ENCODE measurements at places on chromosomes 2 and 18.

DNA sequence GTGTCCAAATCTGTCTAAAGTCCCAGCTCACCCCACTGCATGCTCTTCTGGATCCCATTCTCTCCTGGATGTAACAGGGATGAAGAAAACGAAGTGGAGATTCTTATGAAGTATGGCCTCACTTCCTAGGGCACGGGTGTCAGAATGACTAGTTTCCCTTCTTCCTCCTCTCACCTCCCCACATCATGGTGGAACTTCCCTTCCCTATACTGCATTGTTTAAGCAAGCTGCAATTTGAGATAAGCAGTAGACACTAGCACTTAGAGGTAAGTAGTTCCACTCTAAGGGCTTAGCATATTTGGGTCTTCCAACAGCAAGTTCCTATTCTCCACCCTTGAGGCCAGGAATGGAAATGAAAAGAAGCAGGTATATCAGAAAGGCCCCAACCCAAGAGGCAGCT, 29.7 kb downstream of the SLC4A5 start:
- DNase-seq, result no peak

GRCh38 chr2:45851576-45852304, 200.3 kb downstream of the PRKCE start:
- no peak for DNase-seq

- no peak for DNase-seq
Measured at GRCh38 chr2:191109888-191110287, 40.9 kb downstream of the STAT4 start.

DNA sequence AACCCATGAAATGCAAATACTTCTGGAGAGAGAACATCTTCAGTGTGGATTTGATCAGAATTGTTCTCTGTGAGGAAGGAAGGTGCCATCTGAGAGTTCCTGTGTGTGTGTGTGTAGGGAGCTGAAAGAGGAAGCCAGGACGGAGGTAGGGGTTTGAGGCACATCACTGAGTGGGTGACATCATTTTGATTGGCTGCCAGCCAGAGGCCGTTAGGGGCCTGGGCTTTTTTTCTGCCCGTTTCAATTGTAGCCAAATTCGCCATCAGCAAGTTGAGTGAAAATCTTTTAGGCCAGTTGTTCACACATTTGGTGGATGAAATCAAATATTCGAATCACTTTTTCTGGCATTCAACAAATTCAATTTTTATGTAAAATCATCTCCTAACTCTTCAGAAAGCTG, 48.9 kb downstream of the TSN start:
- peak; percentile 86 for DNase-seq

DNA sequence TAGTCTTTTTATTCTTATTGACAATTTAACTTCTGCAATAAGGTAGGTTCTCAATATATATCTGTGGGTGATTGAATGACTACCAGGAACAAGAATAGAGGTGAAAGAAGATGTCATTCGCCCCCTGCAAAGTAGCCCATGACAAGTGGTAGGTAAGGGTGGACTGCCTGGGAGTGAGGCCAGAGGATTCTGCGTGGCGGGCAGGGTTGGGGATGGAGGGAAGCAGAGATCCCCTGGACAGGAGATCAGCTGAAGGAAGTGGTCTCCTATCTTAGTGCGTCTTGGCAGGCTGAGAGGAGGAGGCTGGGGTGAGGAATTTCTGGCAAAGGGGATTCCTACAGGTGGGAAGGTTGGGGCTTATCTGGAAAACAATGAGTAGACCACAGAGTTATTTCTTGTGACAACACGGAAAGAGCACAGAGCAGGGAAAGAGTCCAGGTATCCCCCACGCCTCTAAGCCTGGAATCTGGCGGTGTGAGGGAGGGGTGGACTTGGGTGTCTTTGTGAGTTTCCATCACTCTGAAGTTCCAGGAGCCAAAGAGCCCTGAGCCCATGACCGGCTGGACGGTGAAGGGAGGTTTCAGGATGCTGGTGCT, 21.5 kb upstream of the MYCN start:
- no peak for DNase-seq

GRCh38 chr2:217837530-217837929, 165.3 kb downstream of the TNS1 start:
- no peak for DNase-seq

DNA sequence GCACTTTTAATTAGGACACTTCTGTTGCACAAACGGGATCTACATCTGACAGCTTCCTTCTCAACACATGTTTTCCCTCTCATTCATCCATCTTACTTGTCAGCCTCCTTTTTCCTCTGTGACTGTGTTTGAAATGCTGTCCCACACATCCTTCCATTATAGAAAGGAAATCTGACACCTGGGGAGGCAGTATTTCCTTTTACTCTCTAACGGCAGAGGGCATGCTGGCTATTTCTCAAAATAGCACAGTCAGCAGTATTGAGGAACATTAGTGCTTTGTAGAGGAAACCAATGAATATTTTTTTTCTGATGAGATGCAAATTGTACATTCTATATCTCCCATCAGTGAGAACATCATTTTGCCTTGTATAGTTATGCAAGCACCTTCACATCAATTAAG, 668.7 kb downstream of the SLC4A3 start:
- DNase-seq, result no peak

DNA sequence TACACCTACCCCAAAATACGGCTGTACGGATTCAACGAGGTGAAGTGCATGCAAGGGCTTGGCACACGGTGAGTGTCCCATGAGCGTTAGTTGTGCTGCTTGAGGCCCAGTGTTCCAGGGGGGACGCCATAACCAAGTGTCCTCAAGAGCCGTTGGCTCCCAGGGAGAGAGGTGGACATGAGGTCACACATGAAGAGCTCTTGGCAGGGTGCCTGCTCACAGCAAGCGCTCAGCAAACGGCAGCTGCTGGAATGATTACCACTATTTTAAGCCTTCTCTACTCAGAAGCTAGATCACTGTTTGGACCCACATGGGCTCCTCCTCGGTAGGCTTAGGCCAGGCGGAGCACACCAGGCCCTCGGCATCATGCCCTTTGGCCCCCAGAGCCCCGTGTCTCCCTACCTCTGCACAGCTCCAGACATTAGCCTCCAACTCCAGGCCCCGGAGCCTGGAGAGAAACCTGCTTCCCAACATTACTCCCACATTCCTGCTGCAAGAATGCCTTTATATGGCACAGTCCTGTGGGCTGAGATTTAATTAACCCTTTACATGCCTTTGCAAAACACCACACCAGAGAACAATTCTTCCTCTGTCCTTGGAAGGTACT, 68.4 kb upstream of the PPP1CB start:
- DNase-seq, result peak; percentile 76

GRCh38 chr2:143732076-143732475, 602.9 kb downstream of the ARHGAP15 start:
- DNase-seq, result no peak

DNA sequence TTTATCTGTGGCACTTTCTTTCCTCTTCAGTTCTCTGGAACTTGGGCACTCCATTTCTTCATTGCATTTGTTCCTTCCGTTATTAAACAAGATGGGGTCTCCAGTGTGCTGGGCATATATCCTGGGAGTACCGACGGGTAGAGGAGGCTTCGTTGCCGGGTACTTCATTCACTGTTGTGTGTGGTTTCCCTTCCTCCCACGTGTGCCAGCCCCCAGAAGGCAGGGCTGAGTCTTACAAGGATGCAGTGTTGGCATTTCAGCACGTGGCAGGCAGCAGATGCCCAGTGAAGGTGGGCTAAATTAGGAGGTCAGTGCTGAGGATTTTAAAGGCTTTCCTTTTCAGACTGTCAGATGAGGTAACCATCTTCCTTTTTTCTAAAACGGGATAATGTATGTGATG, 58.6 kb downstream of the MGAT5 start:
- DNase-seq, result no peak

- DNase-seq, result no peak
Measured at GRCh38 chr2:213723707-213724106, 439.4 kb downstream of the SPAG16 start.

DNA sequence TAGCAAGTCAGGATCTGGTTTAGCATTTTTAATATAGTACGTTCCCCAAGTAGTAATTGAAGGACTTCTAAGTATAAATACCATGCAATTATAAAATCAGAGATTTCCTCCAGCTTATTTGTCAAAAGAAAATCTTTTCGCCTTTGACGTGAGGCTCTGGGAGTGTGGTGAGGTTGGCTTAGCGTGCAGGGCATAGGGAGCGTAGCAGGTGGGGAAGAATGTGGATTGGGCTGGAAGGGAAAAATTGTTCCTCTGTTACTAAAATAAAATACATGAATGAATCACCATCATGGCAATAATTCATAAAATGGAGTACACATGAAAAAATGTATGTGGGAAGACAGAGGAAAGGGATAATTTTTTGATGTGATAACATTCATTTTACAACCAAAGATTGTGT, 5.4 kb upstream of the IL1RL2 start:
- no peak for DNase-seq

- no peak for DNase-seq
Measured at GRCh38 chr18:32735781-32736180, 37.0 kb downstream of the KLHL14 start.

DNA sequence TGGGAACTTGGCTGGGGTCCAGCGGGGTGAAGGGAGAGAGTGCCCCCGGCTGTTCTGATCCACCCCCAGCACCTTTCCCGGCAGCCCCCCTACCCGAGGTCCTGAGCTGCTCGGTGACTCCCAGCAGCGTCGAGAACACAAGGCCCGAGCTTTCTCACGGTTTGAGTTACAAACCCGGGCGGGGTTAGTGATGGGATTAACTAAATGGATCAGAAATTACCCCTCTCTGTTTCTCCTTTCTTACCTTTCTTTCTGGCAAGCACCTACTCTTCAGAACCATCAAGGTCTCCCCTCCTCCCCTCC, 139.4 kb upstream of the GPC1 start:
- no peak for DNase-seq

DNA sequence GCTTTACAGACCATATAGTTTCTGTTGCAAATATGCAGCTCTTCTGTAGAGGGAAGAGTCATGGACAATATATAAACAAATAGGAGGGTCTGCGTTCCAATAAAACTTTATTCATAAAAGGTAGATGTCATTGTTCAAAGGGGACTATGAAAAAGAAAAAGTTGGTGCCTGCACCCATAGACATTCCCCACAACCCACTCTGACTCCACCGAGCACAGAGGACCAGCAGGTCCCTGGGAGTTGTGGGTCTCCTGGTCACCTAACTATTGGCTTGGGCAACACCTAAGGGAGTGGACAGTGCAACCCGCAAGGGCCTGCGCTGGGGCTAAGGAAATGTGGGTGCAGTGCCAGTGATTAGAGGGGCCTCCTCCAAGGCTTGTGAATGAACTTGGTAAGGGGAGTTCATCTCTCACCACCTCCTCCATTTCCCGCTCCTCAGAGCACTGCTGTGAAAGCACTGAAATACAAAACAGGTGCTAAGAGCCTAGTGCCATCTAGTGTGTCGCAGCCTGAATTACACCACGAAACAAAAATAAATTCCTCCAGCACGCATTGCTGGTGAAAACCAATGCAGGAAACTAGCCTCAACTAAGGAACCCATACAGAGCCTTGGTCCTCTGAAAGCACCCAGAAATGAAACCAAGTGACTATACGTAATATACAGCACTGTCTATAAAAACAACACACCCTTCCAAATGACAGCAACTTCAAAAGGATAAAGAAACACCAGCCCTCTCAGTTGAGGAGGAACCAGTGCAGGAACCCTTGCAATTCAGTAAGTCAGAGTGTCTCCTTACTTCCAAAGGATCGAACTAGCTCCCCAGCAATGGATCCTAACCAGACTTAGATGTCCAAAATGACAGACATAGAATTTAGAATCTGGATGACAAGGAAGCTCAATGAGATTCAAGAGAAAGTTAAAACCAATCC, 166.6 kb downstream of the RNF144A start:
- peak; percentile 5 for DNase-seq

DNA sequence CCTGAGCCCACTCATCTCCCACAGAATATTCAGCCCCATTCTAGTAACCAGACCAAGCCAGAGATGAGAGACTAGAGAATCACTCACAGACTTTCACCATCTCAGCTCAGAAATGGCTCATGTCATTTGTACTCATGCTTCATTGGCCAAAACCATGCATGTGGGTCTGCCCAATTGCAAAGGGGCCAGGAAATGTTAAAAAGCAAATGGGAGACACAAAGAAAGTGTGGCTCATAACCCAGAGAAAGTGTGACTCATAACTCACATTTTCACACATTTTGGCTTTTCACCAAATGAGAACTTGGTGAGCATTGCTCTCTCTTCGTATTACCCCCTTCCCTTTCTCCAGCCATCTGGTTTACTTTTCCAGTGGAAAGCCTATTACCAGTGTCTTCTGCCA, 66.2 kb downstream of the MDH1 start:
- no peak for DNase-seq

DNA sequence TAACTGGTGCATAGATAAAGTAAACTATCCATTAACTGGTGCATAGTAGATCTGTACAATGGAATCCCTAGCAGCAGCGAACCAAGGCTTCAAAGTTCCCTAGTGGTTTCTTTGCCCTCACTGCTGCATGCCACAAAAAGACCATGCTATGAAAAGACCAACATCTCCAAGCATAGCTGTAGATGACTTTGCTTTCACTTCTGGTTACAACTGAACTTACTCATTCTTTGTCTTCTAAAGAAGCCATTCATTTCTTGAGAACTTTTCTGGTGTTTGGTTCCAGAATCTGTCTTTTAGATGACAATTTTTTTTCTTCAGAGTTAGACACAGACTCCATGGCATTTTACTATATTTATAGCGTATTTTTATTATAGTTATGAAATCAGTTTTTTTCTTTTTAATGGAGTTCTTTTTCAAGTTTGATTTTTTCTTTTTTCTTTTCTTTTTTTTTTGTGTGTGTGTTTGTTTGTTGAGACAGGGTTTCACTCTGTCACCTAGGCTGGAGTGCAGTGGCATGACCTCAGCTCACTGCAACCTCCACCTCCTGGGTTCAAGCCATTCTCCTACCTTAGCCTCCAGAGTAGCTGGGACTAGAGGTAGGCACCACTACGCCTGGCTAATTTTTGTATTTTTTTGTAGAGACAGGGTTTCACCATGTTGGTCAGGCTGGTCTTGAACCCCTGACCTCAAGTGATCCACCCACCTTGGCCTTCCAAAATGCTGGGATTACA, 63.6 kb downstream of the SLC35F5 start:
- DNase-seq, result no peak

GRCh38 chr2:70513738-70514137, 39.9 kb downstream of the TGFA start:
- DNase-seq, result peak; percentile 2

- no peak for DNase-seq
Measured at GRCh38 chr2:227036527-227036926, 127.5 kb downstream of the COL4A4 start.

- DNase-seq, result no peak
Measured at GRCh38 chr2:28689771-28690170, 61.9 kb upstream of the PPP1CB start.

GRCh38 chr2:85485815-85486214, 53.2 kb upstream of the MAT2A start:
- no peak for DNase-seq

GRCh38 chr2:145268931-145269330, 749.0 kb upstream of the ZEB2 start:
- DNase-seq, result no peak
